Pulmonary artery endothelial cell (primary cell): ENCODE measurements at places on chromosomes 16 and 17.

- DNase-seq: no peak
These were observed 200.9 kb downstream of the MSI2 start for GRCh38 chr17:57457188-57457587.

- DNase-seq: no peak
These were observed 96.7 kb downstream of the GNAO1 start for GRCh38 chr16:56288019-56288418.

GRCh38 chr16:12724226-12724625 lies 79.5 kb downstream of the CPPED1 start:
- no peak for DNase-seq

DNA sequence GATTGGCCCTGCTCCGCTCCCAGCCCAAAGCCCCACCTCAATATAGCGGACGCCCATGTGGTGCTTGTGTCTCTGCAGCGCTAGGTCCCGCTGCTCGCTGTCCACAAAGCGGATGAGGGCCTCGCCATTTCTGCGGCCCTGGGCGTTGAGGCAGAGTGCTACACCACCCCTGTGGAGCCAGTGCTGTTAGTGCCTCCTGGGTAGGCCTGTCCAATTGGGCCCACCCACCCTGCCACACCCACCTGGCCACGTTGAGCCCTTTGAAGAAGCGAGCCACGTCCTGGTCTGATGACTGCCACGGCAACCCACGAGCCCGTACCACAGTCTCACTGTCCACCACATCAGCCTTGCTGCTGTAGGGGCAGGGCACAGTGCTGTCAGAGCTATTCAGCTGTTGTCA lies 3.6 kb downstream of the ESRP2 start:
- DNase-seq: no peak

GRCh38 chr17:73749928-73750605 lies 105.8 kb upstream of the SDK2 start:
- DNase-seq: no peak

DNA sequence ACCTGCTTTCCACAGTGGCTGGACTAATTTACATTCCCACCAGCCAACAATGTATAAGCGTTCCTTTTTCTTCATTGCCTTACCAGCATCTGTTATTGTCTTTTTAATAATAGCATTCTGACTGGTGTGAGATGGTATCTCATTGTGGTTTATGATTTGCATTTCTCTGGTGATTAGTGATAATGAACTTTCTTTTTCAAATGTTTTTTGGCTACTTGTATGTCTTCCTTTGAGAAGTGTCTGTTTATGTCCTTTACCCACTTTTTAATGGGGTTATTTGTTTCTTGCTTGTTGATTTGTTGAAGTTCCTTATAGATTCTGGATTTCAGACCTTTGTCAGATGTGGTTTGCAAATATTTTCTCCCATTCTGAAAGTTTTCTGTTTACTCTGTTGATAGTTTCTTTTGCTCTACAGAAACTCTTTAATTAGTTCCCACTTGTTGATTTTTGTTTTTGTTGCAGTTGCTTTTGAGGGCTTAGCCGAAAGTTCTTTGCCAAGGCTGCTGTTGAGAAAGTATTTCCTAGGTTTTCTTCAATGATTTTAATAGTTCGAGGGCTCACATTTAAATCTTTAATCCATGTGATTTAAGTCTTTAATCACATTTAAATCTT lies 26.8 kb downstream of the ITGAM start:
- no peak for DNase-seq

DNA sequence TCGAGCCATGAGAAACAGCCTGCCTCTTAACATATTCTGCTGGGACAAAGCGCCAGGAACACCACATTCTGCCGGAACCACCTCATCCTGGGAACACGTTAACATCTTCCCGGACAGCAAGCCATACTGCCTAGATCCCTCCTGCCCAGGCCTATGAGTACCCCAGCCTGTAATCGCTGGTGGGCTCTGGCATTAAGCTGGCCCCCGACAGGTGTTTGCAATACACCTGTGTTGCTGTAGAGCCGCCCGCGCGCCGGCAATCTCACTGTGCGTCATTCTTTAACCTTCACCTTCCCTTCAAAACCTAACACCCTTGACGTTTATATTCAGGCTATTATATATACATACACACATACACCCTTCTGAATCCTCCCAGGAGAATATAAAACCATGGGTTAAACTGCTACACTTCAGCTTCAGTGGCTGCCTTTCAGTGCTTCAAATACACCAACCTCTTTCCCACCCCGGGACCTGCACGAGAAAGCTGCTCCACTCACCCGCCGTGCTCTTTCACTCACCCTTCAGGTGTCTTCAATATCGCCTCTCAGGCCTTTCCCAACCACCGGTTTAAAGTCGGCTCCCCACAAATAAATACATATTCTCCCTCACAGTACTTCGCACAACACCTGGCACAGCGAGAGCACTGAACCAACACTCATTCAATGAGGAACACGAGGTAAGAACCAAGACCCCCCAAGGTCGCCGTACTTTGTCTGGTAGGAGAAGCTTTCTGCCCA lies 1.0 kb upstream of the ENDOV start:
- no peak for DNase-seq

- DNase-seq: no peak
These were observed 44.8 kb upstream of the MSI2 start for GRCh38 chr17:57211543-57211942.

- DNase-seq: no peak
These were observed 36.8 kb upstream of the DYNLL2 start for GRCh38 chr17:58046239-58047094.

DNA sequence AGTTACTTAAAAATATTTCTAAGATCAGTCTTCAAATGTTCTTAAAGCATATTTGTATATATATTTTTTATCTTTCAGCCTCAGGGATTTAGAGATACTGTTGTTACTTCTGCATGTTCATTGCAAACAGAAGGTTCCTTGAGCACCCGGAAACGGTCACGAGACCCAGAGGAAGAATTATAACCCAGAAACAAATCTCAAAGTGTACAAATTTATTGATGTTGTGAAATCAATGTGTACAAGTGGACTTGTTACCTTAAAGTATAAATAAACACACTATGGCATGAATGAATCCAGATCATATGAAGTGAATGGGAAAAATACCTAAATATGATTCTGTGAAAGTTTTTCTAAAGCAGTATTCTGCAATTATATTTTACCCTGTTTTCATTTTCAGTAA lies 21.6 kb upstream of the PPM1E start:
- DNase-seq: no peak

DNA sequence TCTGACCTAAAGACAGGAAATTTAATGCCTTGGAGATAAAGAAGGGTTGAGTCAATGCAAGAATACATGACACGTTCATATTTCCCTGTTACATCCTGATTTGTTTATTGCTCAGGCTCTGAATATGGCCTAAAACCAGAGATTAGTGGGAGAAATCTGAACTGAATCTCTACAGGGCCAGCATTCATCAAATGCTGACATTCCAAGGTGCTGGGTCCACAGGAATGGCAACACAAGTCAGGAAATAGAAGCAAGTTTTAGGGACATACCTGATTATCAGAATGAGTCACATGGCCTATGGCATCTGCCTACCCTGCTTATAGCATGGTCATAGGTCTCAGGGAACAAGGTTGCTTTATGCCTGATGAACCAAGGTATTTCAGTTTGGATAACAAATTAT lies 117.4 kb upstream of the CES5A start:
- no peak for DNase-seq

DNA sequence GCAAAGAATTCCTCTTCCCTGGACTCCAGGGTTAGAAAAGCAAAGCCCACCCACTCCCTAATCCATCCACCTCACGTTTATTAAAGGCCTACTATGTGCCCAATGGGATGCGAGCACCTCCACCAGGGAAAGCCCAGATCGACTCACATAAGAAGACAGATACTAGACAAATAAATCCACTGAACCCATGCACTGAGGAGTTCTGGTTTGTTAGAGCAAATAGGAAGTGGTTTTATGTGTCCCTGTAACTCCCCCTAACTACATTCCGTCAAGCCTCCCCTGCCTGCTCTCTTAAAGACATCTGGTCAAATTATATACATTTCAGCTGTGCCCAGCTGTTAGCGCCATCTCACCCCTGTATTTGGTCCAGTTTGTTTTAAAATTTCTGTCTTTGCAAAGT lies 218.5 kb upstream of the RPL38 start:
- DNase-seq: no peak

GRCh38 chr17:10063730-10064241 lies 134.6 kb downstream of the GAS7 start:
- DNase-seq: no peak
